ENCODE measurements at places on chromosomes 12 and 14.

DNA sequence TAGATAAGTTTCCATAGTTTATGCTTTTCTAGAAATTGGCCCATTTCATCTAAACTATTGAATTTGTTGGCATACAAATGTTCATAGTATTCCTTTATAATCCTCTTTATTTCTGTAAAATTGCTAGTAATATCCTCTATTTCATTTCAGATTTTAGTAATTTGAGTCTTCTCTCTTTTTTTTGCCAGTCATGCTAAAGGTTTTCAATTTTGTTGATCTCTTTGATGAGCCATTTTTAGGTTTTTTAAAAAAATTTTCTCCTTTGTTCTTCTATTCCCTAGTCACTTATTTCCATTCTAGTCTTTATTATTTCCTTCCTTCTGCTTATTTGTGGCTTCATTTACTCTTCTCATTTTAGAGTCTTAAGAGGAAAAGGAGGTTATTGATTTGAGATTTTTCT lies 19.4 kb upstream of the PPM1A start:
- DNase-seq, result no peak

DNA sequence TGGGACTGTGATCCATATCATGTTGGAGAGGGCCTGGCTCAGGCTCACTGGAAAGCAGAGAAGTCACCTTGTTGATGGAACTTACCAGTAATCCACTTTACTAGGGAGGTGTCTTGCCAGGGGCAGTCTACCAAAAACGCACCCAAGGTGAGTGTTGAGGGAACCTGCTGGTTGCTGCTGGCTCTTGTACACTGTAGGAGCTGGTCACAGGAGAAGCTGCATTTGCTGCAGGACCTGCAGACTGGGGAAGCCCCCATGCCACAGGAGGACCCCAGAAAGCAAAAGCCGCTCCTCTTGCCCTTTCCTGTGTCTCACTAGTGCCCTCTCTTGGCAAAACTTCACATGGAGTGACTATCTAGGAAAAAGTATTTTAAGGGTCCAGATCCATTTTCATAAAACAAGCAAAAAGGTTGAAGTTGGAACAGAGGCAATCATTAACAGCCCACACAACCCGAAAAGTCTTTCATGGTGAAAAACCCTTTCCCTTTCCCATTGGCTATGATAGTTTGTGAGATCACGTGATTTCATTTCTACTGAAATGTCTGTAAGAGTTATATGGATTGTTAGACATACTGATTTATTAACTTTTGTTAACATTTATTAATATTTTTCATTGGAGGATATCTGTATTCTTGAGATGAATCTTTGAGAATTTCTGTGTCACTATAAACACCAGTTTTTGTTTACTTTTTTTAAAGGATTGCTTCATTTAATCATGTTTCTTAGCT lies 59.2 kb downstream of the RASSF8 start:
- DNase-seq, result no peak

- DNase-seq, result no peak
Observed at GRCh38 chr14:87175175-87175574, 817.8 kb downstream of the GALC start.

DNA sequence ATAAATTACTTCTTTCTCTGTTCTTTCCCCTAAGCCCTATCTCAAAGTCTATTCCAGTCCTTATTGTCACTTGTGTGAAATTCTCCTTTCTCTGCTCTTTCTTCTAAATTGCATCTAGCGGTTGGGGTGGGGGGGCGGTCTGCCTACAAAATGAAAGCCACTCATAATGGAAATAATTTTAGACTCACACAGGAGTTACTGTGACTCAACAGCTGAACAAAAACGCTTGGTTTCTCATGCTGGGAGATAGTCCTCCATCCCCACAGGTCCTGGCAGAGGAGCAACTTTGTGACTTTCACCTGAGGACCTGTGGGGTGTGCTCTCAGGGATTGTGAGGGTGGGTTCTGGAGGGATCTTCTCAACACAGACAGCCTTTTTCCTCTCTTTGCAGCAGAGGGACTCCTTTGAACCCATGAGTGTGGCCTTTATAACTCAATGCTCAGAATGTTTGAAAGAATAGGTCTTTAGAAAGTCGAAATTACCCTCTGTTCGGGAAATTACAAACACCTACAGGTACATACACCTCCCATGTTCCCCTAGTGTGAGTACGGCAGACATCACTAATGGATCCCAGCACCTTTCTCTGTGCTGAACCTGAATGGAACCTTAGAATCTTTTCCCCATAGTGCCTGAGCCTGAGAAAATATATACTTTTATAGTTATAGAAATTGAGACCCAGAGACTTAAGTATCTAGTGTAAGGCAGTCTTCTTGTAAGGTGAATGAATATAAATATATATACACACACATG lies 109.7 kb downstream of the CHST11 start:
- no peak for DNase-seq

DNA sequence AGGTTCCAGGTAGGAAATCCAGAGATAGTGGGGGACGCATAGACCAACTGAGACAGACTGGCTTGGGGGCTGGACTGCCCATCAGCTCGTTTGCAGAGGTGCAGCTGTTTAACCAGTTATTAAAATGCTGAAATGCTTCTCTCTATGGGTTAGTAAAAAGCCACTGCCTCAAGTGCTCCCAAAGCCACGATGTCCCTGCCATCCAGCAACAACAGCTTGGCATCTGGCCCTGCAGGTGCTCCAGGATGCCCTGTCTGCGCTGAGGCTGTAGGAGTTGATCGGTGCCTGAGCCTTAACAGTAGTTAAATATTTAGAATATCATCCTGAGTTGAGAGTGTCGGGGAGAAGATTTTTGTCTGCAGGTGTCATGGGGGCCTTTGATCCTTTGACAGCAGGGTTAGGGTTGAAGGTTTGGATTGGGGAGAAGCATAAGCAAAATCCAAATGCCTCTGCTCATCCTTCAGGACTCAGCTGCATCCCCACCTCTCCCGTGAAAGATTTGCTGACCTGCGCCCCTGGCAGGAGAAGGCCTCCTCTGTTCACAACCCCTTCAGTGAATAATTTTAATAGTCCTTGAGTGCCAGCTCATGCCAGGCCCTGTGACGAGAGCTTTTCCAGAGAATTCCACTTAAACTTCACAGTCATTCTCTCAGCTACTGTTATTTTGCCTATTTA lies 127.3 kb upstream of the PWP1 start:
- no peak for DNase-seq

DNA sequence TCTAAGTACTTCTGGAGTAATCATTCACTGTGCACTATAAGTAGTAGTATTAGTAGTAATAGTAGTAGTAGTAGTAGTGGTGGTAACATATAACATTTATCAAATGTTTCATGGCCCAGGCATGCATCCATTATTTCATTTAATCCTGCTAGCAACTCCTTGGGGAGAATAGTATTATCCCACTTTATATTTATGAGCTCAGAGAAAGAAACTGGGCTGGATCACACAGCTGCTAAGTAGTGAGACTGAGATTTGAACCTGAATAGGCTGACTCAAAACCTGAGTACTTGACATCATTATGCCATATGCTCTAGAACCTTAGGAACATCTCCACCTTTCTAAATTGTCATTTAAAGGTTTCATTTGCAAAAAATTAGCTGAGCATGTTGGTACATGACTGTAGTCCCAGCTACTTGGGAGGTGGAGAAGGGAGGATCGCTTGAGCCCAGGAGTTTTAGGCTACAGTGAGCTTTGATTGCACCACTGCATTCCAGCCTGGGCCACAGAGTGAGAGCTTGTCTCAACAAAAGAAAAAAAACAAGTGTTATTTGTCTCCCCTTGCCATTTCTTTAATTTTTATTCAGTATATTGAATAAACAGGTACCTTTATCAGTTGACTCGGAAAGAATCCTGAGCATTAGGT lies 11.4 kb upstream of the NID2 start:
- no peak for DNase-seq

DNA sequence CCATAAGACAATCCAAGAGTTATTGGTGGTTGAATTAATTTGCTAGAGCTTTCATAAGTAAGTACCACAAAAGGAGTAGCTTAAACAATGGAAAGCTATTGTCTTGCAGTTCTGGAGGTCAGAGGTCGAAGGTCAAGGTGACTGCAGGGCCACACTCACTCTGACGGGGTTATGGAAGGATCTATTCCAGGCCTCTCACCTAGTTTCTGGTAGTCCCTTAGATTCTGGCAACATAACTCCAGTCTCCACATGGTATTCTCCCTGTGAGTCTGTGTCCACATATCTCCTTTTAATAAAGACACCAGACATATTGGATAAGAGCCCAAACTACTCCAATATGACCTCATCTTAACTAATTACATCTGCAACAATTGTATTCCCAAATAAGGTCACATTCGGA lies 273.4 kb downstream of the FOXN3 start:
- DNase-seq, result no peak

GRCh38 chr14:52125885-52126284 lies 57.0 kb upstream of the NID2 start:
- no peak for DNase-seq

GRCh38 chr14:33184587-33184986 lies 245.9 kb downstream of the NPAS3 start:
- peak; percentile 4 for DNase-seq

DNA sequence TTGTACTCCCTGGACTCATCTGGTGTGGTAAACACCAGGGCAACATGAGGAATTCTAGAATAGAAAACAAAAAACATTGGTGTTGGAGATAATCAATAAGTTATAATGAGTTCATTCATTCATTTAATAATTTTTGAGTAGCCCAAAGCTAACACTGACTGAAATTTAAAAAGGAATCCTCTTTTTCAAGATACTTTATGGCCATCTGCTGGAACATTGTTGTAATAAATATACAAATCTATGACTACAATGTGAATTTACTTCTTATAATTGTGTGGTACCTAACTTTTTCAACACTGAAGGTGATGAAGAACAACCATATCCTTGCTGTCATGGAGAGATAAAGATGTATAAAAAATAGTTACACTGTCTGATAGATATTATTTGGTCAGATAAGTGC lies 687.3 kb upstream of the MIS18BP1 start:
- no peak for DNase-seq

DNA sequence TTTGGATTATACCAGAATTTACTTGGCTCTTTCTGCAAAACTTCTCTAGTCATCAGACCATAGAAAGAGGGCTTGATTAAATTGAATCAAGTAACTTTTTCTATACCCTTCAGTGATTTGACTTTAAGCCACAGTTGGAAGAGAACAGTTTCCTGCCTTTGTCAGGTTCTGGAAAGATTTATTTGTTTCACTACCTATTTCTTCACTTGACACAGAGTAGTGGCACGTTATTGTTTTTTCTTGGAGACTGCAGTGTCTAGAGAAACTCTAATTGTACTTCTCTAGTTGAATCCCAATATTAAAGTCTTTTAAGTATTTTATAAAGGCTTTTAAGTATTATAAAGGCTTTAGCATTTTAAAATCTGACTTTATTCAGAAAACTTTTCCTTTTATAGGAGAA lies 138.1 kb downstream of the TMEM117 start:
- DNase-seq, result no peak

DNA sequence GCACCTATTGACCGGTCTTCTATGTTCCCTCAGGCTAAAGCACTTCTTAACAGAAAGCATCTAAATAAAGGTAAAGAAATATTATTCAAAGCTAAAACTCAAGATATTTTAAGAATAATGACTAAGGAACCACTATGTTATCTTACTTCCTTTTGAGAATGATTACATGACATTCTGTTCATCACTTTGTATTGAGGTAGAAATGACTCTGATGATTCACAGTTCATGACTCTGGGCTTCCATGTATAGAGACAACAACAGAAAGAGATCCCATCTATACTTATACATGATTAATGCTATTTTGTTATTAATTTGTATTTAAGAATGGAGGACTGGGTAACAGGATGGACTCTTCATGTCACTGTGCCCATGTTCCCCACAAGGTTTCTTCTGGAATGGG lies 218.3 kb upstream of the OR4E1 start:
- DNase-seq, result no peak

DNA sequence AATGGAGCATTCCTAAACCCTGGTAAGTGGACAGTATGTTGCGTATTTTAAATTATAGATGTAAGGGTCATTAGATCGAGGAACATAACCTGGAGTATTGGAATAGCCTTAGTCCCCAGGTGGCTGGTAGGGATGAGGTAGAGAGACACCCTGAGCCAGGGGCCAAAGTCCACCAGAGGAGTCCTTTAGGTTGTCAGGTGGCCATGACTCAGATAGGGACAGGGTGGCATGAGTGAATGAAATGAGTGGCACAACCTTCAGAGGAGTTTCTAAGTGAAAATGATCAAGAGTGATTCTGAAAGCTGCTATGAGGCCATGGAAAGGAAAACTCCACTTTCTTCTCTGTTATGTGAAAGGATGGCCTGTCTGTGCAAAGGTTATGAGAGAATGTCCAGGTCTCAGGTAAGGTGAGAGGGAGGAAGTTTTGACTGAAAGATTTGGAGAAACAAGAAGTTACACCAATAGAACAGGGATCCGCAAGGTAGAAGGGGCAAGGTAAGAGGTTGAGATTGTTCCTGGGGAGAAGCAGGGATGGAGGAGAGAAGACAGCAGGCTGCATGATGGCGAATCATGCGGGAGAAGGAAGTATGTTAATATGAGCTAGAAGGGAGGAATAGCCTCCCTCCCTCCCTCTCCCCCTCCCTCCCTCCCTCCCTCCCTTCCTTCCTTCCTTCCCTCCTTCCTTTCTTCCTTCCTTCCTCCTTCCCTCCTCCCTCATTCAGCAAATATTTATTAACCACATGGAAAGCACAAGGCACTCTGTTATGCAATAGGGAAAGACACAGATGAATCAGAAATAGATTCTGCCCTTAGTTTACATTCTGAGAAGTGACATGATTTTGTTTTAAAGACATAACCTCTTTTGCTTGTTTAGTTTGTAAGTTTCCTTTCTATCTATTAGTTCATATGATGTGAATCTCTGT lies 14.0 kb upstream of the RIPK3 start:
- DNase-seq, result peak; percentile 27

DNA sequence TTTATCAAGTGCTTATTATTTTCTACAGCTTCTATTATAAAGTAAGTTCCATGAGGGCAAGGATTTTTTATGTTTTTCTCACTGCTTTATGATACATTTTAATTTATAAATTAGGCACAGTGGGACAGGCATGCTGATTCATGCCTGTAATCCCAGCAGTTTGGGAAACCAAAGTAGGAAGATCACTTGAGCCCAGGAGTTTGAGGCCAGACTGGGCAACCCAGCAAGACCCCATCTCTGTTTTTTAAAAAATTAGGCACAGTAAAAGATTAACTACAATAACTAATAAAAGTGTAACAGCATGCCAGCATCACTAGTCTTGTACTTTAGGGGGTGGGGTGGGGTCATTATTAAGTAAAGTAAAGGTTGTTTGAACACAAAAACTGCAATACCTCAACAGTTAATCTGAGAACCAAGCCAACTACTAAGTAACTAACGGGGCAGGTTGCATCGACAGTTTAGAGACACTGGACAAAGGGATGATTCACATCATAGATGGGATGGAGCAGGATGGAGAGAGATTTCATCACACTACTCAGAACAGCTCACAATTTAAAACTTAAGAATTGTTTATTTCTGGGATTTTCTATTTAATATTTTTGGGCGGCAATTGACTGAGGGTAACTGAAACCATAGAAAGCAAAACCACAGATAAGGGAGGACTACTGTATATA lies 119.5 kb downstream of the PLEKHA5 start:
- no peak for DNase-seq

DNA sequence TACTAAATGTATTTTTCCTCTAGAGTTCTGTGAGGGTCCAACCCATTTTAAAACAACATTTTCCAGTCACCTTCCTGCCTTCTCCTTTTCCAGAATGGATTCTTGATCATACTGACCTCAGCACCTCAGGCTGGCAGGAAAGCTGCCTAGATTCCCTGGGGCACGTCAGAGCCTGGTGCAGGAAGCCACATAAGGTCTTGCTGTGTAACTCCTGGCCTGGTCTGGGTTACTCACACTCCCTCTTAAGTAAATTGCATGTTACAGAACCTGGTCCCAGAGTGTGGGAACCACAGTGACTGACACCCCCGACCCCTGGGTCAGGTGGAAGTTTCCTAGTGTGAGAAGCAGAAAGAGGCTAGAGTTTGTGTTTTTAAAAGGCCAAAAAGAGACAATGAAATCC lies 209.8 kb downstream of the SPTSSA start:
- DNase-seq, result no peak
